GM12864 (cell line): ENCODE measurements at places on chromosomes 6 and 20.

- no peak for DNase-seq
These were observed 119.4 kb downstream of the JARID2 start for GRCh38 chr6:15365273-15365687.

DNA sequence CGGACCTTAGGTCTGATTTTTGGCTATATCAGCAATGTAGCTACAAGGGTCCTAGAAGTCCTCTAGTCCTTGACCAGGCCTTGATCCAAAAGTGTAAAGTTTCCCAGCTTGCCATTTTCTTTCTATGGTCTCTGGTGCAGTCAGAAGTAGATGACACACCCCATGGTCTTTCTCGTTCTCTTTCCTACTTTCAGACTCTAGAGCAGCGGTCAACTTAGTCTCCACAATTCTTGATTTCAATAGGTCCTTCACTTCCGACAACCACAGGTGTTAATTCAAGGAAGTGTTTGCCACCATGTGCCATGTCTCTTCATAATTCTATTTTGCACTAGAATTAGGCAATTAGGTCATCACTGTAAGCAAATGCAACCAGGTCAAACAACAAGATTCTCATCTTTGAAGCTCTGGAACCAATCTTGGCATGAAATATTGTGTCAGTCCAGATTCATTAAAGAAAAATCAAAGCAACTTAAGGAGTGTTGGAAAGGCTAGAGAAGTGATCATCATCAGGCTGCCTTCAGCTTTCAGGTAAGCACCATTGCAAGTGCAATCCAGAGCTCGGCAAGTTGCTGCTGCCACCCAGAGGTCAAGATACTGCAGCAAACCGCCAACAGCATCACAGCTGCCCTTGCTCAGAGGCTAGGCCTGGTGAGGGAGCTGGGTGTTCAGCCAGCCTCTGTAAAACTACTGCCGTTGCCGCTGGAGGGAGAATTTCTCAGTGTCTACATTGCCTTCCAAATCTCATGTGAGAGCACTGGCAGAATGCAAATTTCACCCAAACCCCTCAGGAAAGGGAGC lies 5.6 kb upstream of the SYNE1 start:
- peak; percentile 22 for DNase-seq

GRCh38 chr6:147154454-147154853 lies 49.8 kb upstream of the STXBP5 start:
- DNase-seq = no peak

DNA sequence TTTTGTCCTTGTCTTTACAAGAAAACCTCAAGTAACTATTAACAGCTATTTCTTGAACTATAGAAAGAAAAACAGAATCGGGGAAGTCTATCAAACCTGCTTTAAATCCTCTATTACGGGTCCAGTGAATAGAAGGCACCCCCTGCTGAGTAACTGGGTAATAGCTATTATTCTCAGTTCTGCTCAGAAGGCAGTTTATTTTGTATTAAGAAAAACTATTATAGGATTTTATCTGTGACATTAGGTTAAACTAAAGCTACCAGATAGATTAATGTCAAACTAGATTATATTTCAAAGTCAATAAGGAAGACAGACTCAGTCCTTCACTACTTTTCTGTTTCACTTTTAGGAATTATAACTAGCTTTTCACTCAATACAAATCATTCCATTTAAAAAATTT lies 93.7 kb downstream of the DST start:
- DNase-seq = no peak

DNA sequence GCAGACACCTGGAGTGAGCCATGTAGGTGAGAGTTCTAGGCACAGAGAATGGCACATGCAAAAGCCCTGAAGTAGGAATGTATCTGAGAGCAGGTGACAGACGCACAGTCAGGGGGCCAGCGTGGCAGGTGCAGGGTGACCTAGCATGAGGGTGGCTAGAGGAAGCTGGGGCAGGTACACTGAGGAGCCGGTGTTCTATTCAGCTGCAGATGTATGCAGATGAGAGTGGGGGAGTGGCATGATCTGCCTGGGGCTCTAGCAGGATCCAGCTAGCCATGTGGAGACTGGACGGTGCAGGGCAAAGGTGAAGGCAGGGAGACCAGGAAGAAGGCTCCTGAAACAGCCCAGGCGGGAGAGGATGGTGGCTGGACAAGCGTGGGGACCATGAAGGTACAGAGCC lies 10.7 kb downstream of the PEDS1 start:
- no peak for DNase-seq
